ENCODE measurements at places on chromosomes 5 and 9.

- DNase-seq: no peak
These were observed 803.5 kb downstream of the TLE1 start for GRCh38 chr9:80885894-80886293.

GRCh38 chr5:129664336-129664937 is 83.5 kb upstream of the MINAR2 start:
- DNase-seq: peak; percentile 38

- peak; percentile 59 for DNase-seq
These were observed 155.2 kb downstream of the MEF2C start for GRCh38 chr5:88727705-88728313.

GRCh38 chr5:149611326-149611725 is 30.0 kb downstream of the ARHGEF37 start:
- DNase-seq: peak; percentile 68

GRCh38 chr5:55230086-55230629 is 3.0 kb upstream of the MCIDAS start:
- DNase-seq: no peak

DNA sequence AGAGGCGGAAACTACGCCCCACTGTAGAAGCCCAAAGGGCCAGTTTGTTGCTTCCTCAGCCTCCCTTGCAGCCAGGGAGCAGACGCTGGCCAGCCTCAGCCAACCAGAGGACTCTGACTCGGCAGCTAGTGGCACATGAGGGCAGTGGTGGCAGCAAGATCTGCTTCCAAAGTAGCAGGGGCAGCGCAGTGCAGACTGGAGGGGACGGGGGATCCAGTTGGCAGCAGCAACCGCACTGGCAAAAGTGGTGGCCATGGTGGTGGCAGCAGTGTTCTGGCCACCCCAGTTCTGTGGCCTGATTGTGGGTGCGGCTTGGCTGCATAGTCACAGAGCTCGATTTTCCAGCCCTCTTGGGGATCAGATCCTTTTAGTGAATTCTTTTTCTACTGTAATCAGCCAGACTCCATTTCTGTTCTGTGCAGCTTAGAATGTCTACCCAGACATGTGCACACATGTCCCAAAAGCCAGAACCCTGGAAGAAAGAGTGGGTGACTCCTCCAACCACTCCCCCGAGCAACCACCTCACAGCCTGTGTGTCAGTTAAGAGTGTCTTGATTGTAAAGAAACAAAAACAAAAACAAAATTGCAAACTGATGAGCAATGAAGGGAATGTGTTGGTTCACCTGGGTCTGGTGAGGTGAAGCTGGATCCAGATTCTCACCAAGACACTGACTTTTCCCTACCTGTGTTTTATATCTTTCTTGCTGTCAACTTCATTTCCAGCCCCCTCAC is 11.0 kb upstream of the ZBTB43 start:
- DNase-seq: no peak

GRCh38 chr5:82312373-82312856 is 34.3 kb upstream of the RPS23 start:
- peak; percentile 87 for DNase-seq

DNA sequence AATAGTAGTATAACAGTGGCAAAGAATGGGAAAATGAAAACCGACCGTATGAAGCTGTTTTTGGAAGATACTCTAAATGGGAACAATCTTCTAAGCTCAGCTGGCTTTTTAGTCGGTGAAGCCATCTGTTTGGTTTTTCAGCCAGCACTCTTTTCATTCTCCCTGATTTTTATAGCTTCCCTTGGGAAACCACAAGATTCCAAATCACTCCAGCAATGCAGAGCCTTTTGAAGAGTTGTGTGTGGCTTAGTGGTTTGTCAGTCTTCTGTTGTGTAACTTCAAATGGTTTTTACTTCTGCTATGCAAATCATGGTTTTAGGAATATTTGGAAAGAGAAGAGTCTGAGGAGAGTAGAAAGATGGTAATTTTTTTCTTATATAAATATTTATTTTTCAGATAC is 180.7 kb downstream of the KDM4C start:
- DNase-seq: peak; percentile 86

DNA sequence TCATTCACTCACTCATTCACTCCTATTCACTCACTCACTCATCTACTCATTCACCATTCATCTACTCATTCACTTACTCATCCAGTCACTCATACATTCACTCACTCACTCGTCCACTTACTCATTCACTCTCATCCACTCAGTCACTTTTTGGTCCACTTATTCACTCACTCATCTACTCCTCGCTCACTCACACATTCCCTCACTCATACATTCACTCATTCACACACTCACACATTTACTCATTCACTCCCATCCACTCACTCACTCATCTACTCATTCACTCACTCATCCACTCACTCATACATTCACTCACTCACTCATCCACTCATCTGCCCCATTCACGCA is 27.7 kb downstream of the WNK2 start:
- no peak for DNase-seq

- DNase-seq: peak; percentile 45
These were observed 132.1 kb downstream of the AP3B1 start for GRCh38 chr5:78162253-78162862.

- peak; percentile 53 for DNase-seq
These were observed 33.1 kb downstream of the DAB2IP start for GRCh38 chr9:121684381-121685145.

DNA sequence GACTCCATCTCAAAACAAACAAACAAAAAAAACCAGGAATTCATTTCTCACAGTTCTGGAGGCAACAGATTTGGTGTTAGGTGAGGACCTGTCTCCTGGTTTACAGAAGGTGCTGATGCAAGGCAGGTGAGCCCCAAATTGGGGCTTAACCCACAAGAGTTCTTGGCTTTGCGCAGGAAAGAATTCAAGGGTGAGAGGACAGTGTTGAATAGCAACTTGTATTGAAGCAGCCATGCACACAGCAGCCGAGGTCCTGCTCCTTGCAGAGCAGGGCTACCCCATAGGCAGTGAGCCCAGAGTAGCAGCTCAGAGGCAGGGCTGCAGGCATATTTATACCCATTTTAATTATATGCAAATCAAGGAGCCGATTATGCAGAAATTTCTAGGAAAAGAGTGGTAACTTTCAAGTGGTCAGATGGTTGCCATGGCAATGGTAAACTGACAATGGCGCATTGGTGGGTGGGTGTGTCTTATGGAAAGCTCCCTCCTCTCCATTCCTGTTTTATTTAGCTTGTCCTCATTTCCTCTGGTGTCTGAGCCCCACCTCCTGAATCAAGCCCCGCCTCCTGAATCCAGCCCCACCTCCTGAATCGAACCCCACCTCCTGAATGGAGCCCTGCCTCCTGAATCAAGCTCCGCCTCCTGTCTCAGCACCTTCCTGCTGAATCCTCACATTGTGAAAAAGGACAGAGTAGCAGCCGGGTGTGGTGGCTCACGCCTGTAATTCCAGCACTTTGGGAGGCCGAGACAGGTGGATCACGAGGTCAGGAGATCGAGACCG is 34.5 kb upstream of the COL5A1 start:
- peak; percentile 34 for DNase-seq

- DNase-seq: no peak
These were observed 570.7 kb downstream of the CAAP1 start for GRCh38 chr9:26321935-26322334.

DNA sequence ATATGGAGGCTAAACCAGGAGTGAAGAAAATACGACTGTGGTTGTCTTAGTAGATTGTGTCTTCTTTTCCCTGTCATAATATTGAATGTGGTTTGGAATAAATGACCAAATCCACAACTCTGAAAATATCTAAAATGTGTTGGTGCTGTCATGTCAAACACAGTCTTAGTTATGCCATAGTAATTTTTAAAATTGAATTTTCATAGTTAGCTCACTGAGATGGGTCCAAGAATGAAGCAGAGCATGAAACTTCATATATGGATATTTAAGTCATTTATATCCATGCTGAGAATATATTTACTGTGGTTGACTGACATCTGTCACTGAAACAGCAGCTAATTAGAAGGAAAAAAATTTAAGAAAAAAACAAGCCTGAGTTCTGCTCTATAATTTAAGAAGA is 260.4 kb upstream of the ATP10B start:
- no peak for DNase-seq

- DNase-seq: peak; percentile 32
These were observed 202.5 kb downstream of the GDNF start for GRCh38 chr5:37637165-37637845.

- no peak for DNase-seq
These were observed 419.9 kb upstream of the CDH9 start for GRCh38 chr5:27458287-27458686.

- no peak for DNase-seq
These were observed 16.9 kb downstream of the TEK start for GRCh38 chr9:27125936-27126335.

GRCh38 chr9:123637945-123638634 is 282.1 kb downstream of the CRB2 start:
- no peak for DNase-seq

GRCh38 chr5:68424799-68425537 is 209.4 kb downstream of the PIK3R1 start:
- DNase-seq: peak; percentile 77

Measured in GM23248 (cell line).